Activated T-cell treated with anti-CD3 and anti-CD28 coated beads for 4 hours (primary cell): ENCODE measurements at places on chromosomes 5 and 9.

DNA sequence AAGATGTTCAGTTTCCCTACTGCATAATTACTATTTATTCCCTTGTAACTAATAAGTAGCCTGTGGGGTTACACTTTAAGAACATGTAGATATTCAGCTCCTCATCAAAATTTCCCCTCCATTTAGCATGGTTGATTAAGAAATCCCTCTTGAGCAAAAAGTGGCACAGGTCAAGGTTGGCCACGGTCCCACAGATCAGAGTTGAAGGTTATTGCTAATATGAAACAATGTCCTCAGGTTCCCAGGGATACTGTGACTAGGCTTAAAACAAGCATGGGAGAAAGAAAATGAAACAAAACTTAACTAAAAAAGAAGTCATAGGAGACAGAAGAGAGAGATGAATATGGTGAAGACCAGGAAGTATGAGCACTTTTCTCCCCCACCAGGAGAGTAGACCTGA, 64.2 kb downstream of the RFK start:
- no peak for DNase-seq

DNA sequence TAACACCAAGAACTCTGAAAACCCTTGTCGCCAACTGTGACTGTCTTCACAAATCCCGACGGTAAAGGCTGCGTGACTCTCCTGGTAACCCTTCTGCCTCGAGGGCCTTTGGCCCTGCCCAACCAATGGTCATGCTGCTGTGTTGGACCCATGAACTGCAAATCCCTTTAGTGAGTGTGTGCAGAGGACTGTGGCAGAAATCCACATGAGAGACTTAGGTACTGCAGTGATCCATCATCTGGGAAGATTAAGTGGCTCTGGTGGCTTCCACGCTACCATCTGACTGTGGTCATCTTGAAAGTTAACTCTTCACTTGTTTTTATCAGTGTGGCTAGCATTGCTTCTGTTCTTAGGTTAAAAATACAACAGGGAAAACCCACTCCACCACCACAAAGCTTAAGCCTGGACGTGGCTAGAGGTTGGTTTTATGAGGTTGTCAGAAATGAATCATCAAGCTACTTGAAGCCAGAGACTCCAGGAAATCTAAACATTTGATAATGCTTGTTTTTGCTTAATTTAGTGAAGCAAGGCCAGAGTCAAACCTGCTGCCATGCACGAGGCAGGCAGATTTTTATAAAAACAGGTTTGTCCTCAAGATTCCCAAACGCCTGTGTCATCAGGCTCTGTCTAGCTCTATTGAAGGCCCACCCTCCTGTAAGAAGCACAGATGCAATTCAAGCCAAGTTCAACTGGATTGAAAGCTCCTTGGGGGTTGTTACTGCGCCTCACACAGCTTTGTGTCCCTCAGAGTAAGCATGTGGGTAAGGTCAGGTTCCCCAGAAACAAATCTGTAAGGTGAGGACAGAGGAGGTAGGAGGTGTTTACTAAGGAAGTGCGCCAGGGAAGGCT, 52.7 kb upstream of the ERCC6L2 start:
- no peak for DNase-seq

GRCh38 chr5:175859916-175860315, 11.5 kb upstream of the CPLX2 start:
- no peak for DNase-seq

GRCh38 chr9:91991721-91992341, 41.8 kb upstream of the ROR2 start:
- DNase-seq, result no peak

DNA sequence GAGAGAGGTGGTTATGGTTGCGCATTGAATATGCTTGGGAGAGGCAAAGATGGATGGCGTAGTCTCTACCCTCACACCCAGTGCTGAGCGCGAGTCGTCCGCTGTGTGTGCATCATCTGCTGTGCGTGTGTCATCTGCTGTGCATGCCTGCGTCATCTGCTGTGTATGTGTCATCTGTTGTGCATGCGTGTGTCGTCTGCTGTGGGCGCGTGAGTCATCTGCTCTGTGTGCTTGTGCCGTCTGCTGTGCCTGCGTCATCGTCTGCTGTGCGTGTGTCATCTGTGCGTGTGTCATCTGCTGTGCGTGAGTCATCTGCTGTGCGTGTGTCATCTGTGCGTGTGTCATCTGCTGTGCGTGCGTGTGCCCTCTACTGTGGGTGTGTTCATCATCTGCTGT, 68.0 kb upstream of the IRX4 start:
- DNase-seq, result no peak
